Activated T-helper 17 cell treated with anti-CD3 and anti-CD28 coated beads, Interleukin-2, amount 50 U/mL, for 72 hours (primary cell): ENCODE measurements at places on chromosomes 1 and 21.
A peak's percentile ranks its signal among the peaks of the same experiment; 100 is the strongest.

DNA sequence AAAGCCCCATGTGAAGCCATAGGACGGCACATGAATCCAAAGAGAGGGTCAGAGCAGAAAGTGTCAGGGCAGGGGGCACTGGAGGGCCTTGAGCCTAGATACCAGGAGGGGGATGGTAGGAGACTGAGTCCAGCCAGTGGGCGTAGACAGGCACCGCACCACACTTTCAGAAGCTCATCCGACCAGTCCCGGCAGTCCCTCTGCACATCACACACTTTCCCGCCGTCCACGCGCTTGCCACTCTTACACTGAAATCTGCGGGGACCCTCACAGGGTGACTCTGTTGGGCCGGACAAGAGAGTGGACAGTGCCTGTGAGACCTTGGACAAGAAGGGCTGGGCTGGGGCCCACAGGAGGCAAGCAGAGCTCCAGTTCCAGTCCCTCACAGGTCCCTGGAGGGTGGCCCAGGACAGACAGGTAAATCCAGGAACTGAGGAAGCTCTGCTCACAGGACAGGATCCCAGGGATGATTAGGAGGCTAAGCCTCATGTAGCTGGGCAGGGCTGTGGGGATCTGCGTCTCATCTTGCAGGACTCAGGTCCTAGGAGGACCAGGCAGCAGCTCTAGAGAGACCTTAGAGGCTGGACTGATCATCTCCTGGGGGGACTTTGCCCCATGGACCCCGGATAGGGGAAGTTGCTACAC is 36.3 kb upstream of the MAGOH start:
- ATAC-seq = no peak

DNA sequence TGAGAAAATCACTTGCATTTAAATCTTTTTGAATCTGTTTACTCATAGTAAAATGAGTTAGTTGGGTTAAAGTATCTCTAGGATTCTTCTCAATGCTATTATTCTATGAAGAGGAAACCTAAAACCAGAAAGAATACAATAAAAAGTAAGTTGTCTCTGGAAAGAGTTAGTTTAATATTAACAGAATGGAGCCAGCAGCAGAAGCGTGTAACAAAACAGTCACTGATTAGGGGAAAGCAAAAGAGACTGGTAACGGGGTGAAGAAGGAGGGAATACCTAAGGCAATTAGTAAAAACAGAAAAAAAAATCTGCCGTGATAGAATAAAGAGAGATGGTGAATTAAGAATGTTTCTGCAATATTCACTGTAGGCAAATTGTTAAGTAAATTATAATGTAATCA is 60.0 kb downstream of the NRDC start:
- no peak for ATAC-seq

GRCh38 chr1:117678246-117678977 is 72.6 kb downstream of the TENT5C start:
- no peak for ATAC-seq

GRCh38 chr1:218589487-218589886 is 244.4 kb downstream of the TGFB2 start:
- no peak for ATAC-seq

GRCh38 chr1:240802271-240802670 is 190.3 kb upstream of the GREM2 start:
- no peak for ATAC-seq

DNA sequence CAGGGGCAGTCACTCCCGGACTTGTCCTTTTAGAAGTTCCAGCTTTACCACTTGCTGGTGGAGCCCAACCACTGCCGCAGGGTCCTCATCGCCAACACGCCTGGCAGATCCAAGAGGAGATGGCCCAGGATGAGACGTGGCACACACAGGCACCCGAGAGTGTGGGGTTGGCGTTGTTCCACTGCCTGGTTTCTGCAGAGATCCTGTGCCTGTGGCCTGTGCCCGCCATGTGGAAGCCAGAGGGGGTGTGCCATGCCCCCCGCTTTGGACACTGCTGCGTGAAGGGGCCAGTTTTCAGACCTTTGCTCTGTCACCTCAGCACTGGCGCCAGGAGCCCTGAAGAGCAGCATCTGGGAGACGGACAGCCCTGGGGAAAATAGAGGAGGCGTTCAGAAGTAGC is 10.8 kb downstream of the CD46 start:
- ATAC-seq = no peak

- no peak for ATAC-seq
Observed at GRCh38 chr1:10655002-10655401, 141.4 kb downstream of the CASZ1 start.

GRCh38 chr1:39695016-39695415 is 3.8 kb upstream of the HPCAL4 start:
- ATAC-seq = no peak

- peak; percentile 18 for ATAC-seq
Observed at GRCh38 chr1:1616045-1616790, 918 bp downstream of the MIB2 start.

GRCh38 chr1:11772458-11772857 is 10.5 kb downstream of the C1orf167 start:
- ATAC-seq = no peak

- ATAC-seq = no peak
Observed at GRCh38 chr1:69411617-69412016, 156.1 kb upstream of the LRRC7 start.

GRCh38 chr1:14615549-14616218 is 17.2 kb downstream of the KAZN start:
- ATAC-seq = no peak

DNA sequence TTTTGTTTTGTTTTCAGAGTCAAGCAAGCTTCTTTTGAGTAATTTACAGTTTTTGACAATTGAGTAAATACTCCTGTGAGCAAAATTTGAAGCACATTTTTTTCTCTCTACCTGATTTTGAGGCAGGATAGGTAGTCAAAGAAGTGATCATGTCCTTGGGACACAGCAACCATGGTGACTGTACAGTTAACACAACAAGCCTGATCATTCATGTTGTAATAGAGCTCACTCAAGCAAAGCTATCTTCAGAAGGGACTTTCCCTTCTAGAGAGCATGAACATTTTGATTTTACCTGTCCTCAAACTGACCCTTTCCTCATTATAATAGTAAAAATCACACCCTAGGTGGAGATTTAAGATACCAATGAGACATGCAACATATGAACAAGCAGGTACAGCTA is 126.5 kb upstream of the KCNK1 start:
- no peak for ATAC-seq

DNA sequence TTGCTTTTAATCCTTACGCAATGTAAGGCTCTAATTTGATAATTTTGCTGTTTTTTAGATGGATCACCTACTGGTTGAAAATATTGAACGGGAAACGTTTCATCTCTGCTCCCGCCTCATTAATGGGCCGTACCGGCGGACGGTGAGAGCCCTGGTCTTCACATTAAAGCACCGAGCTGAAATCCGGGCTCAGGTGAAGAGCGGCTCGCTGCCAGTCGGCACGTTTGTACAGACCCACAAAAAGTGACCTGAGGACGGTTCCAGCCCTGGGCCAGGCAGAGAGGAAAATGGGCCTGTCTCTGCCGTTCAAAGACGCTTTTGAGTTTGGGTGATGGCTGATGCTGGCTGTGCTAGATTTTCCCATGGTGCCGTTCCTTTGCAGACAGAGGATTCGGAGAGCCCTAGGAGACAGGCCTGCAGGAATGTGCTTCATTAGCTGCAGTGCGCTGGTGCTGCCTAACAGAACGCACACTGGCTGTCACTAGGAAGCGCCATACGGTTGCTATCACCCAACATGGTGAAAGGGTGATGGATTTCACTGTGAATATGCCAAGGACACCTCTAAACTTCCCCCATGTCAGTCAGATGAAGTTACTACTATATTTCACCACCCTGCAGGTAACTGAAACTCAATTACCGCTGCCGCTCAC is 42.9 kb downstream of the TCEANC2 start:
- ATAC-seq = no peak

GRCh38 chr1:66266350-66266749 is 267.6 kb upstream of the SGIP1 start:
- no peak for ATAC-seq

DNA sequence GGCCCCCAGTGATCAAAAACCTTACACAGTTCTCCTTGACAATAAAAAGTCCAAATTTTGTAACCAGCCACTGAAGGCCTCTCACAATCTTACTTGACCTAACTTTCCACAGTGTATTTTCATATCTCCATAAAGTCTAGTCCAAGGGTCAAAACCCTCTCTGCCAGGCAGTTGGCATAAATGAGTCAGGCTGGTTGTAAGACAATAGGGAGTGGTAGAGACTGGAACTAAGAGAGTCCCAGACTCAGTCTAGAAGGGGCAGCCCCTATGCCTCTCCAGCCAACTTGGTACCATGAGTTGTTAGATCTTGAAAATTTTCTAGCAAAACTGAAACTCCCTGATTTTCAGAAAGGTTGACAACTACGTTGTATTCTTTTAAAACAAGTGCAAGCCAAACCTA is 21.0 kb downstream of the KIF21B start:
- ATAC-seq = peak; percentile 98

GRCh38 chr1:36516372-36517010 is 33.8 kb upstream of the CSF3R start:
- peak; percentile 68 for ATAC-seq

GRCh38 chr1:153140484-153140883 is 10.2 kb downstream of the SPRR2G start:
- ATAC-seq = no peak

- peak; percentile 43 for ATAC-seq
Observed at GRCh38 chr1:71222668-71223067, 141.8 kb upstream of the ZRANB2 start.

DNA sequence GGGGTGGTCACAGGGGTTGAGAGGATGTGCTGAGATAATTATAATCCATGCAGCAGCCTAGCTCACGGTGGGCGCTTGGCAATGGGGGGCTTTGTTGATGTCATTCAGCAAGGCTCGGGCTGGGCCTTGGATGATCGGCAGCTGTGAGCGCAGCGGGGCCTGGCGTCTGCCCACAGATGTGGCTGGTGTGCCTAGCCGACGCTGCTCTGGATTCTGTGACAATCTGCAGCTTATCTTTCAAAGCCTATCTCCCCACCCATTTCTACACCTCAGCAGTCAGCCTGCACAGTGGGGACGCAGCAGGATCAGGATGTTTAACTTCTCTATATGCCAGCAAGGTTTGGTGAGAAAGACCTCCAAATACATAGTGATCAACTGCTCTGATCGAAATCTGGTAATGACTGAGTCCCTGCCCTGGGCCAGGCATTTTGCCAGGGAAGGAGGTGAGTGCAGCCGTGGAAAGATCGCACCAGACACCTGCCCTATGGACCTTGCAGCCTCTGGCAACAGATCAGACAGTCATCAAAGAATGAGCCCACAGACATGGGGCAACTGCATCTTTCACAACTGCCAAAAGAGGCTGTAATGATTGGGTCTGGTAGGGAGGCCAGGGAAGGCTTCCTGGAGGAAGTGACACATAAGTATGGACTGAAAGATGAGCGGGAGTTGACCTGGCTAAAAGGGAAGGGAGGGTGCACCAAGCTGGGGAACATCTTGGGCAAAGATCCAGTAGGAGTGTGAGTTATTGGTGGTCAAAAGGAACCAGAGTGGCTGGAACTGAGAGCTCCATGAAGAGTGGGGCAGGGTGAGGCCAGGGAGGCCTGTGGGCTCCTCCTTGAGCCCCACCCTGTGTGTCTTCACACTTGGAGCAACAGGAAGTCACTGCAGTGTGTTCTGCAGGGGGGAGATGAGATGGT is 35.3 kb downstream of the EPHB2 start:
- no peak for ATAC-seq
